HAP-1 (cell line): ENCODE measurements at places on chromosomes 7 and 10.
A peak's percentile ranks its signal among the peaks of the same experiment; 100 is the strongest.

DNA sequence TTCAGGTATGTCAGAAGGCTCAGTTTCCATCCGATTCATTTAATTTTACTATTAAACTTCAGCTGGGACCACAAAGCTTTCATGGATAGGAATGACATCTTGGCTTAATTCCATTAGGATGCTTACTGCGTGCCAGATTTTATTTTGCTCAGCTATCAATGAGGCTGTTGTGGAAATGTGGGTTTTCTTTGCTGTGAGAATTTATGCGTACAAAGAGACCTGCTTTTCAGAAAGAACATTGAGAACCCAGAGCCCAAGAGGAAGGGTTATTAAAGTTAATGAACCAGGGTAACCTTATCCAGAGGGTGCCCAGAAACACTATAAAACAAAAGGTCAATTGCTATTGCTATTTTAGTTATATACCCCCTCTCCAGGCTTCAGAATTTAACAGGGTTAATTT, 98.3 kb downstream of the MKLN1 start:
- no peak for DNase-seq

- peak; percentile 69 for DNase-seq
Measured at GRCh38 chr7:131507592-131508331, 48.7 kb downstream of the PODXL start.

DNA sequence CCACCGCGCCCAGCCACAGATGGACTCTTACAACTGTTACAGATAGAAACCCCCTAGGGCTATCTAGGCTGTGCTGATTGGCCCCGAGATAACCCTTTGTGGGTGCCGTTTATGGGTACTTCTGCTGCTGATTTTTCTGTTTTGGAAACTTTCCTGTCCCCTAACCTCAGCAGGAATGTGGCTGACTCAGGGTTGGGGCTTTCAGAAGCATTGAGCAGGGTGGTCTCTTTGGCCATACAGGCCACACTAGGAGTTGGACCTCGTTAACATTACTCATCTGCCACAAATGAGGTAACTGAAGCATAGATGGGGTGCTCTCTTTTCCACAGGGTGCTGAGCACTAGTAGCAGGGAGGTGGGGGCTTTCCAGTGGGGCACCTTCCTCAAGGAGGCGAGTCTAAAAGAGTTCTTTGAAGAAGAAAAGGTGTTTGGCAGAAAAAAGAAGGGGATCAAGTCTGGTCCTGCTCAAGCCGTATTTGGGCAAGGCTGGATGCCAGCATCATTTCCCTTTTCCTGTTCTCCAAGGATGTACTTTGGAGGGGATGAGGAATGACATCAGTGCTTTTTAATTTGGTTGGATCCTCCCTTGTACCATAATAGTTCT, 6.4 kb downstream of the ZSCAN25 start:
- DNase-seq: no peak

DNA sequence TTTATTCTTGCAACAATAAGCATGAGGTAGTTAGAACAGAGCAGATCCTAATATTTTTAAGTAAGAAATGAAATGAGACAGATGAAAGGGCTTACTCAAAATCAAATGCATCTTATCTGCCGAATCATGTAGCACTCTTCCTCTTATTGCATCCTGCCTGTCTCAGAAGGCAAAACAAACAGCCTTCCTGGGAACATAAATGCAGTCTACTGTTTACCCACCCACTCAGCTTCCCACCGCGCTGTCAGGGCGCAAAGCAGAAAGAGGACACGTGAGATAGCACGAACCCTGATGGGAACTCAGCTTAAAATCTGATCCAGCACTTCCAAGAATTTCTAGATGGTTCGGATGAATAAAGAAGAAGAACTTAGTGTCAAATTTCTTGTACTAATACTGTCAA, 114.4 kb upstream of the CDK1 start:
- DNase-seq: no peak
